ENCODE measurements at places on chromosomes 6 and 20.

GRCh38 chr6:75922226-75922625 is 150.2 kb downstream of the IMPG1 start:
- no peak for DNase-seq

DNA sequence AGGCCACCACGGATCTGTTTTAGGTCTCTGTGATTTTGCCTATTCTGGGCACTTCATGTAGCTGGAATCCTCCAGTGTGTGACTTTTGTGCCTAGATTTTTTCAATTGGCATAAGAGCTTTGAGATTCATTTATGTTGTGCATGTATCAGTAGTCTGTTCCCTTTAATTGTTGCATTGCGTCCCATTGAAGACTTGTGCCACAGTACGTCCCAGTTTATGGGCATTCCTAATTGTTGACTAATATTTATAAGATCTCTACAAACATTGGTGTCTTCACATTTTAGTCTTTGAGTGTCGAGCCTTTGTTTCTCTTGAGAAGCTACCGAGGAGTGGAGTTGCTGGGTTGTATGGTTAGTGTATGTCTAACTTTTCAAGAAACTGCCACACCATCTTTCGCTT is 704 bp upstream of the FAM210B start:
- DNase-seq = no peak

DNA sequence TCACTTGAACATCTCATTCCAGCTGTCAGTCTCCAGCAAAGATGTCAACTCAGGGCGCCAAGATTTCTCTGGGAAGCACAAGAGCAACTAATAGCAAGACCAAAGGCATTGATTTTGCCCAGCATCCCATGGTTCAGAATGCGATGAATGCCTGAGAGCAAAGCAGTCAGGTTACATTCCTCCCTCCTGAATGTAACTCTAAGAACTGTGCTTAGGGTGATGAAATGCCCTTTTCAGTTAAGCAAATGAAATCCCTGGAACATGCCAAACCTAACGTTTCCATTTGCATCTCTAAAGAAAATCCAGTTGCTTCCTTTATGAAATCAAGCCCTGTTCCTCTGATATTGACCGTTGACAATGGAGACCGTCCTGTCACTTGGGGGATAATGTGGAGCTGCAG is 224.0 kb upstream of the PLN start:
- no peak for DNase-seq

GRCh38 chr6:13624871-13625288 is 9.7 kb downstream of the NOL7 start:
- DNase-seq = no peak

DNA sequence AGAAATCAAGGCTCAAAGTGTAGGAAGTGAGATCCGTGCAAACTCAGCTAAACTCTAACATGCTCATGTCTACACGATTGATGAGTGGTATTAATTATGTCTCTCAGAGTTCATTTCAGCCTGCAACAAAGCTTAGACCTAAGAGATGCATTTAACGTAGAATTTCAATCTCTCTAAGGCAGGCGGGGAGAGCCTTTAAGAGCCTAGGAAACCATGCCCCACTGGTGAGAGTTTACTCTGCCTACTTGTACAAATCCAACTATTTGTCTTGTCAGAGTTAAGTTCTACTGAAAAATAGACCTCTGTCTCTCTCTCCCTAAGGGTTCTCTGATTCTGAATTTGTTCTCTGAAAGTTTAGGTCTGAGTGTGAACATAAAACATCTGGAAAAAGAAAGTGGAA is 100.9 kb downstream of the SPTLC3 start:
- DNase-seq = no peak

DNA sequence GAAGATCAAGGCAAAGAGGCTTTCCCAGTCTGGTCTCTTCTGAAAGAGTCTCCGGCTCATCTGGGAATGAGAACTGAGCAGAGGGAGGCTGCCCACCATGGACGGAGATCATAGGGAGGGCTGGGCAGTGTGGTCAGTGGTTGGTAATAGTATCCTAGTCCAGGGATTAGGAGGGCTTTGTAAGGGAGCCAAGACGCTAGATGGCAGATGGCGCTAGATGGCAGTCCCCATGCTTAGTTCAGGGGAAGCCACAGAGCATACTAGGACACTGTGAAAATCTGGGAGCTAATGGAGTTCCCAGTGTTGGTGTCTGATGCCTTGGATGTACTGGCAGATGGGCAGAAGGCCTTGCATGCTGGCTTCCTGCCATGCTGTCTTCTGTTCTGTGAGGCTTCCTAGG is 21.7 kb upstream of the DAAM2 start:
- DNase-seq = no peak

DNA sequence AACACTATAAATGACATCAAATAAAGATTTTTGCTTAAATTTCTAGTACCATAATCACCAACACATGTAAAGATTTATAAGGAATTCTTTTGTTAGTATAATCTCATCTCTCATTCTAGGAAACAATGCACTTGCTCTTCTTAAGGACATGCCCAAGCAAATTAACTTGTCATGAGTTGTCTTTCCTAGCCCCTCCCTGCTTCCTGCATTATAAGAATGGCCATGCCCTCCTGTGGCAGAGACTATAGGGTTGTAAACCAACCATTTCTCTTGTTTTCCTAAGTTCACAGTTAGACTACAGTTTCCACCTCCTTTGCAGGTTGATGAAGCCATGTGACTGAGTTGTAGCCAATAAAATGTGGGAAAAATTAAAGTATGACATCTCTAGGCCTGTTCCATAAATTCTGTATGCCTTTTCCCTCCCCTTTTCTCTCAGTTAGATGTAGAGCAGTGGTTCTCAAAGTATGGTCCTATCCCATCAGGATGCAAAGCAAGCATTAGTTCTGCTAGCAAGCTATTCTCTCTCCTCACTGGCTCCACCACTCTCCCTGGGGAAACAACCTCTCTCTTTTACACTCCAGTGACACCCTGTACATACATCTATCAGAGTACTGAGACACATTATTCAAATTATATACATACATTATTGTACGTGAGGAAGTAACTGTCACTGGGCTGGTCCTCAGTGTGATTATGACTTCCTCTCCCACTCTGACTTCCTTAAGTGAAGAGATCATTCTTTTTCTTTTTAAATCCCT is 295.0 kb downstream of the PKHD1 start:
- no peak for DNase-seq

DNA sequence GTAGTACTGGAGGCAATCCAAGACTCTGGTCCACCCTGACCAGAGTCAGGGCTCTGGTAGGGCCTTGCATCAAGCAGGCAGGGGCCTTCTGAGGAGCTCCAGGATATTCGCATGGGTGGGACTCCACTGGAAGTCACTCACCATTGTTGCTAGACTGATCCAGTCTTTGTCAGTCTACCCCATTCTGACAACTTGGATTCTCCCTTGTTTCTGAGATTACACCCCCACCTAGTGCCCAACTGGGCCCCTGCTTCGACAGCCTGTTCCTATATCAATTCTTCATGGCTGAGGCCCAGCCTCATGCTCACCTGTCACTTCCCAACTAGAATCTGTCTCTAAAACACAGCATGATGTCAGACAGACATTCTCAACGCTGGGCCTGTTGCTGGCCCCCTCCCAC is 5.2 kb downstream of the SLC35D3 start:
- DNase-seq = no peak
